ENCODE measurements at places on chromosomes 13 and 19.
A peak's percentile ranks its signal among the peaks of the same experiment; 100 is the strongest.

DNA sequence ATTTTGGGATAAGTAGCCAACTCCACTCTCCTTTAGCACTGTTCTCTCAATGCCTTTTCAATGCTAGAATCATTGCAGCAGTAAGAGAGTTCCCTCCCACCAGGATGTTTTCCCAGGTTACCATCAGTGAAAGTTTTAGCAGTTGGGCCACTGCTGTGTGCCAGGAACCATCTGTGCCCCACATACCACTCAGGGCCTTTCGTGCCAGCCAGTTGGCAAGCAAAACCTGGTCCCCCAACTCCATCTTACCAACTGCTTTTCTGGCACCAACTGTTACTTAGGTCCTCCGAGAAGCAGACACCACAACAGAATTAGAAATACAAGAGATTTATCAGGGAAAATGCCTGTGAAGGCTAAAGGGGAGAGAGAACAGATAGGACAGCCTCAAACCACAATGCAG lies 533.4 kb upstream of the NBEA start:
- no peak for DNase-seq

- DNase-seq: peak; percentile 67
These were observed 299.0 kb downstream of the KLF12 start for GRCh38 chr13:73835138-73835721.

GRCh38 chr19:45451131-45451849 lies 16.5 kb upstream of the FOSB start:
- peak; percentile 86 for DNase-seq

GRCh38 chr13:41552031-41552430 lies 94.7 kb downstream of the RGCC start:
- no peak for DNase-seq

DNA sequence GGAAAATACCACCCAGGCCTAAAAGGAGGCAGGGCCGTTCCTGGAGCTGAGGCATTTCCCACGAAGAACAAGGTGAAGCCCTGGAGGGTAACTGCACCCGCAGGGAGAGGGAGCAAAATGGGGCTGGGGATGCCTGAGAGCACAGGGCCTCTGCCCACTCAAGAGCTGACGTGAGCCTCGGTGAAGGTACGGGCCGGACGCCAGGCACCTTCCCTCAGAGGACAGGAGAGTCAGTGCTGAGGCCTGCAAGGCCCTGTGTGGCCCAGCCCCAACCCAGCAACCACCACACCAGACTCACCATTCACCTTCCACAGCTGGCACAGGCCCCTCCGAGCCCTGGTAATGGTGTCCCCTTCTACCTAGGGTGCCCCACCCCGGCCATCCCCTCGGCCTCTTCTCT lies 36.3 kb downstream of the DNMT1 start:
- DNase-seq: no peak

DNA sequence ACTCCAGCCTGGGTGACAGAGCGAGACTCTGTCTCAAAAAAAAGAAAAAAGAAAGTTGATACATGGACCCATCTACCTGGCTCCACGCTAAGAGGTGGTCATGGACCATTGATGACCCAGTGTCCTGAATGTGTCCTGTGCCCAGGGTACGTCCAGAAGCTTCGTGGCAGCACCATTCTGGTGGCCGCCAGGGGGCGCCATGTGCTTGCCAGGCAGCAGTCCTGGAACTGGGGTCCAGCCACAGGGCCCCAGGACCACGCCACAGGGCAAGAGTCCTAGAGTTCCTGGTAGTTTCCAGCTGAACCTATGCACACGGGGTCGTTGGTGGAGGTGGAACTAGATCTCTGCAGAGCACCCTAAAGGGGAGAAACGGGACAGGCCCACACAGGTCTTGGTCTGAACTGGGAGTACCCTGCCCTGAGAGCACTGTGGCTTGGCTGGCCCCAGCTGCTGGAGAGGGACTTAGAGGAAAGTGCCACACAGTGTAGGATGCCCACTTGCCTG lies 19.9 kb upstream of the FBXO27 start:
- DNase-seq: peak; percentile 70
